ENCODE measurements at places on chromosomes 3 and 15.

GRCh38 chr15:36691579-36692357, 112.3 kb downstream of the CDIN1 start:
- no peak for DNase-seq

- DNase-seq = no peak
Measured at GRCh38 chr3:115469649-115470048, 153.7 kb upstream of the GAP43 start.

- DNase-seq = no peak
Measured at GRCh38 chr3:130627143-130627855, 110.3 kb downstream of the COL6A6 start.

DNA sequence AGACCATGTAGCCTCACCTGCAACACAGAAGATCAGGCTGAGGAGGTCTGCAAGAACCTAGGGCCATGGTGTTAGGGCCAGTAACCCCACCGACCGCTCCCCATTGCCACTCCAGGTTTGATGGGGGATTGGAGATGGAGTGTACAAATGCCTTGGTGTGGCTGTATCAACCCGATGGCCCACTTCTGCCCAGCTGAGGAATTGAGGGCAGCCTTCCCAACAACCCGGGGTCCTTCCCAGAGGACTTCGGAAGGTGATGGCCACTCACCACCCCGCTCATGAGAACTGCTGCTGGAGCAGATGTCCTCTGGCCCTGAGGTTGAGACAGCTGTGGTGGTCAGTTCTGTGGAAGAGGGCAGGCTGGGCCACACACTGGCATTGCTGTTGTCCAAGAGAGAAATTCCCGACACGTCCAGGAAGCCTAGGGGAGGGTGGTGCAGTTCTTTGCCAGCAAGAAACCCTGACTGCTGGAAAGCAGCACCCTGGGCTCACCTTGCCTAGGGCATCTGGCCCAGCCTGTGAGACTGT, 8.9 kb downstream of the GORASP1 start:
- no peak for DNase-seq

- no peak for DNase-seq
Measured at GRCh38 chr3:137988152-137988551, 21.8 kb upstream of the CLDN18 start.

DNA sequence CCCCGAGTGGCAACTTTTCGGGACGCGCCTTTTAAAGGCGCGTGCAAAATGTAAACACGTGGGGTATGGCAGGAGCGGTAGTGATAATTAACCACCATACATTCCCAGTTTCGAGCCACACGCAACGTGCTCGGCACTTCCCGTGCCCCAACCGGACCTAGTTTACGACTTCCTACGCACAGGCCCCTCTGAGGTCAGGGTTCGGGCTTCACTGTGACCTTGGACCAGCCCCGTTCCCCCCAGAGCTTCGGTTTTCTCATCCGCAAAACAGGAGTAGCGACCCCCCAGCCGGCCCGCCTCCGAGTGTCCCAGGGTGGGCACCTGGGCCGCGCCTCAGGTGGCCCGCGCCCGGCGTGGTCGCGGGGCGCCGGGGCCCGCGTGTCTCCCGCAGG, 451 bp downstream of the CHCHD4 start:
- DNase-seq = peak; percentile 69

- DNase-seq = no peak
Measured at GRCh38 chr3:123314359-123315270, 112.9 kb downstream of the SEC22A start.

DNA sequence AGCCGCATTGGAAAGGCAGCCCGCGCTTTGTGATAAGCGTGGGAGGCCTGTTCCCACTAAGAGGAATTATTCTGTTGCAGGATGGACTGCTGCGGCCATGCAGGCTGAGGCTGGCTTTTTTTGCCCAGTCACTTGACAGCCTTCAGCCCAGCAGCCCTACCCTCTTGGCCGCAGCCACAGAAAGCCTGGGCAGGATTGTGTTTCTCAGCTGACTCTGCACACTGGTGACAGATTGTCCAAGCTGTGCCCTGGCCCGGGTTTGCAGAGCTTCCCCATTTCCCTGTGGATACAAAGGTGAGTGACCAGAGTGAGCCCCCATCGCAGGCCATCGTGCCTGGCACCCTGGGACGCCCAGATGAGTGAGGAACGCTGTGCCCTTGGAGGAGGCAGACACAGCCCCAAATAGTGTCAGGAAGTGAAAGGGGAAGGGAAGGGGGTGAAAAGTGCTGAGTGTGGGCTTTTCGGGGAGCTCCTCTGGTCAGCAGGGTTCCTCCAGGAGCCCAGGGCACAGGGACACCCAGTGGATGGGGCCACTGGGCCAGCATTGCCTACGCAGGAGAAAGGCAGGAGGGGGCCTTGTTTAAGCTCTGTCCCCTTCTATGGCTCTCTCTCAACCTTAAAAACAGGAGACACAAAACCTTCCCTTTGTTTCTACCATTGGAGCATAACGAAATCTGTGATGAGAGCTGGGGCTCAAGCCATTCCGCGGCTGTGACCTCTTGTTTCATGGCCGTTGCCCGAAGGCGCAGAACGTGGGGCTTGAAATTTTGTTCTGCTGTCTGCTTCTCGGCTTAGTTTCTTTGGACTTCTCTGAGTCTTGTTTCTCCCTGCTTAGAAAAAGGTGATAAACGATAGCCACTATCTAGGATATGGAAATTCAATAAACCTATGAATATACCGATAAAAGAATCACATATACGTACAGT, 91.5 kb upstream of the MEF2A start:
- DNase-seq = no peak

- no peak for DNase-seq
Measured at GRCh38 chr15:73575636-73576247, 57.4 kb downstream of the NPTN start.

GRCh38 chr3:195064300-195064931, 206.5 kb downstream of the XXYLT1 start:
- DNase-seq = no peak

GRCh38 chr15:55916666-55917409, 76.6 kb downstream of the NEDD4 start:
- DNase-seq = no peak

GRCh38 chr3:193569119-193569518, 14.4 kb upstream of the ATP13A4 start:
- DNase-seq = no peak

DNA sequence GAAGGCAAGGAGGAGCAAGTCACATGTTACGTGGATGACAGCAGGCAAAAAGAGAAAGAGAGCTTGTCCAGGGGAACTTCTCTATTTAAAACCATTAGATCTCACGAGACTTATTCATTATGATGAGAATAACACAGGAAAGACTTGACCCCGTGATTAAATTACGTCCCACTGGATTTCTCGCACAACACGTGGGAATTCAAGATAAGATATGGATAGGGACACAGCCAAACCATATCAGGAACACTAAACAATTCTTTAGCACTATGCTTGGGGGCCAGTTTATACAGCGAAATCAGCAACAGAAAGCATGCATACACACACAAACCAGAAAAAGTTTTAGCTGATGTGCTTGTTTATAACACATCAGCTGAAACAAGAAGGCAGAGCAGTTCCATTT, 704.2 kb downstream of the OTOL1 start:
- no peak for DNase-seq

DNA sequence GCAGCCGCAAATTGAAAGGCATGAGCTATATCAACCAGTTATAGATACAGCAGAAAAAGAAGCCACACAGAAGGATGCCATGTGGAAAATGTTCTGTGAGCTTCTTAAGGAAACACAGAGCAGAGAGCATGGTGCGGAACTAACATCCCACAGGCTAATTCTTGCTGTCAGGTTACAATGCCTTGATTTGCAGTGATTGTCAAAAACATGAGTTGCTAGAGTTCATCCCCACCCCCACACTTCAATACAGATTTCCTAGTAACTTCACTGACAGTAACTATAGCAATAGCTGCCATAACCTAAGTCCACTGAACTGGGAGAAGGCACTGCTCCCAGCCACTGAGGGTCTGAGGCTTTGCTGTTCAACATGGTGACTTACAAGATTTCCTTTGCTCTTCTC, 821.6 kb downstream of the SQOR start:
- no peak for DNase-seq

DNA sequence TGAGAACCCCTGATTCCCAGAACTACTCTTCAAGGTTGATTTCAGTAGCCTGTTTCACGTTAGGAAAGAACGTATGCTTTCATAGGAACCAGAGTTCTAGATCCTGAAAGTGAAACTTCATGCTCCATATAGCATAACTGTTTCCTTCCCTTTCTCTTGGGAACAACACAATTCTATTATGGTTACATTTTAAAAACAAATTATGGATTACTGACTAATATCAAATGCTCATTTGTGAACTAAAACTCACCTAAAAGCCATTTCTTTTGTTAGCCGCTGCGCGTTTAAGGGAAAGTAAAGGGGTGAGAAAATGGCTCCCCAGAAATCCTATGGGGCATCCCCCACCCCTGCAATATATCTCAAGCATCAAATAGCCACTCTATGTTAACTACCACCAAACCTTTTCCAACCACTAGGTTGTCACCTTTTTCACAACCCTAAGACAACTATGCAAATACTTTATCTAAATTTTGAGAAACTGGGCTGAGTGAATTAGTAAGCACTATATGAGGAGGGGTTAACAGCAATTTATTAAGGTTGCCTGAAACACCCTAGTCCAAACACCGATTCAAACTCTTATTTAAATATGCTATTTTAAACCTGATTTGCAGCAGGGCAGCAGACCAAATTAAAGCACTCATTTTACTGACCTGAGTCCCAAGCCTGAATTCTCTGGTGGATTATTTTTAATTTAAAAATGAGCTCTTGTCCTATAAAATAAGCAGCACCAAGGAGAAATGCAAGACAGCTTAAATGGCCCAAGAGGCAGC, 2.4 kb downstream of the SIAH2 start:
- no peak for DNase-seq

GRCh38 chr3:23508464-23508863, 297.3 kb upstream of the UBE2E1 start:
- DNase-seq = no peak
